ENCODE measurements at places on chromosomes 2 and 18.
A peak's percentile ranks its signal among the peaks of the same experiment; 100 is the strongest.

DNA sequence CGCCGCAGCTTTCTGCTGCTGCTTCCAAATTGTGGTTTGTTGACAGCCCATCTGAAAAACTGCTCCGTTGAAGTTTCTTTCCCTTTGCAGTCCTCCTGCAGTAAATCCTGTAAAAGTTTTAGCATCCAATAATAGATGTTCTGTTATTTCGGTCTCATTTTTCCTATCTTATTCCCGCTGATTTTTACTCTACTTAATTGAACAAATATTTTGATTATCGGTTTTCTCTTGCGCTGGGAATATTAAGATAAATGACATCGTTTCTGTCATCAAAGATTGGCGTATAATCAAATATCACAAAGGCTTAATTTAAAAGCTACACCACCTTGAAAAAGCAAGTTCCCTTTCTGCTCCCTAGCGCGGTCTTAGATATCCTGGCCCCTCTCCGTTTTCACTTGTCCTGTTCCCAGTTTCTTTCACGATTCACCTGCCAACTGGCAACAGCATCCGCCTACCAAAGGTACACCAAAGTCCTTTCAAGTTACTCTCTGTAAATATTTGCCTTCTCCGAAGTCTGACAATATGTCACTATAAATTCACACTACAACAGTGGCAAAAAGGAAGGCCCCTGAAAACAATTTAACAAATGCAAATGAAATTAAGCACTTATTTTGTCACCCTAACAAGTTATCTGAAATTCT lies 1.0 kb upstream of the STRN start:
- DNase-seq, result peak; percentile 16

DNA sequence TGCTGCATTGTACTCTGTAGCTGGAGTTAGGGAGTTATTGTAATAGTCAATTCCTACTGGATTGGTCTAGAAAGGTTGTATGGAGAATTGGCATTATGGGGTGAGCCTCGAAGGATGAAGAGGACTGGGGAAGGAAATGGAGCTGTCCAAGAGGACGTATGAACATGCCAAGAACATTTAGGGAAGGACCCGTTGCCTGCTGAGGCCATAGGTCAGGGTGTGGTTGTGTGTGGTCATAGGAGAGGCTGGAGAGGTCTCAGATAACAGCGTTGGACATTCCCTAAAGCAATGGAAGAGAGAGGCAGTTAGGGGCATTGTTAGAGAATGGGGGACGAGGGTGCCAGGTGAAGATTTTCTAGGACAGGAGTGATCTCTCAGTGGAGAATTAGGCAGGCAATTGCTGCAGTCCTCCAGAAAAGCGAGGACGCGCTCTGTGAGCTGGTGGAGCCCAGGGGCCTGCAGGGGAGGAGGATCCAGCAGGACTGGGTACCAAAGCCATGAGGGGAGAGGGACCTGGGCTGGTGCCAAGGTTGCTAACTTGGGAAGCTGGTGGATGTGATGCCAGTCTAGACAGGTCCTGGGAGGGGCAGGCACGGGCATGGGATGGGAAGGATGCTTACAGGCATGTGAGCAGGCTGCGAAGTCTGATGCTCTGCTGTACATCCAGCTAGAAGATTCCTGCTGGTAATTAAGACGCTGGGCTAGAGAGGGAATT lies 9.4 kb upstream of the PSD4 start:
- DNase-seq, result no peak

DNA sequence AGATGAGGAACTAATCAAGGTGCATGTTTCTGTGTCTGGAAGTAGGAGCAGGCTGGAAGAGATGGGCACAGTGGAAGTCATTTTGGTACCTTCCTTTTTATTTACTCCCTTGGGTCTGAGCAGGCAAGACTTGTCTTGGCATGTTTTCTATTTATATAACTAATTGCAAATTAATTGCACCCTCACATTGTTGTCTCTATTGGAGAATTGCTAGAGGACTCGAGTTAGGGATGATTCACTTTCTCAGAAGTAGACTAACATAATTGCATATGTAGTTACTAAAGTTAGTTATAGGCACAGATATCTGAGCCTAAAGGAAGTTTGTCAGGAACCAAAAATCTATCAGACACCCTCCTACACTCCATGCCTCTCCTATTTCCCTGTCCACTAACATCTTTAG lies 92.8 kb upstream of the NRP2 start:
- DNase-seq, result no peak

- DNase-seq, result no peak
These were observed 231.9 kb upstream of the MMADHC start for GRCh38 chr2:149819356-149819957.

DNA sequence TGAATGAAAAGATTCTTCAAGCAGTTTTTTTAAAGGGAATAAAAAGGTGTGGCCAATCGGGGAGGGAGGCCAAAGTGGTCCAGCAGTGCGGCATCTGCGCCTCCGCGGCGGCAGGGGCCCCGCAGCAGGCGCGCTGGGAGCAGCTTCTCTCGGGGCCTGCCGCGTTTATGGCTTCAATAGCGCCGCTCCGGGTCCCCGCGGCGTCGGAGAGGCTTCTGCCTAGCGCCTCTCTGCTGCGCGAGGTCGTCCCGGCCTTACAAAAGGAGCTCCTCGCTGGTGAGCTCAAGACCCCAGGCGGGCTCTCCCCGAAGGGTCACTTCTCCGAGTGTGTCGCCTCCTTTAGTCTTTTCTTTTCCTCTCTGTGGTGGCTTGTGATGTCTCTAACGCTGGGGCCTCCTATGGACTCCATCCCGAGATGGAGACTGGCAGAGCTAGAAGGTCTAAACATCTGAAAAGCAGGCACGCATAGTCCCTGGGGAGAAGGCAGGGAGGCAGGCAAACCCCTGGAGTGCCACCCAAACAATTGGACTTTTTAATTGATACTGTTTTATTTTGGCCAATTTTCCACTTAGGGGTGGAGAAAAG lies 67.1 kb downstream of the SUMO1 start:
- peak; percentile 38 for DNase-seq

DNA sequence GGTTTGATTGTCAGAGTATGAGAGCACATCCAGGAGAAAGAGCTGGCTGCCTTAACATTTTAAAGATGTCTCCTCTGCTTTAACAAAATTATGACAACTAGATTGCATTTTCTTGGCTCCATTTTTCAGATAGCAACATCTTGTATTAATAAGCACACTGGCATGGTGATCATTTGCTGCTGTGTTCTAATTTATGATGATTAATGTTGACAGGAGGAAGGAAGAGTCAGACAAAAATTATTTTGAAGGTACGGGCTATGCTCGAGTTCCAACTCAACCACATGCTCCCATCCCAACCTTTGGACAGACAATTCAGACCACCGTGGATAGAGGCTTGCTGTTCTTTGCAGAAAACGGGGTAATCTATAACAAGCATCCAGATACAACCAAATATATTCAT lies 98.2 kb upstream of the TTC39C start:
- DNase-seq, result no peak

- DNase-seq, result no peak
These were observed 11.2 kb downstream of the NABP1 start for GRCh38 chr2:191688934-191689695.

- peak; percentile 74 for DNase-seq
These were observed 535 bp downstream of the ATG4B start for GRCh38 chr2:241637795-241638660.

DNA sequence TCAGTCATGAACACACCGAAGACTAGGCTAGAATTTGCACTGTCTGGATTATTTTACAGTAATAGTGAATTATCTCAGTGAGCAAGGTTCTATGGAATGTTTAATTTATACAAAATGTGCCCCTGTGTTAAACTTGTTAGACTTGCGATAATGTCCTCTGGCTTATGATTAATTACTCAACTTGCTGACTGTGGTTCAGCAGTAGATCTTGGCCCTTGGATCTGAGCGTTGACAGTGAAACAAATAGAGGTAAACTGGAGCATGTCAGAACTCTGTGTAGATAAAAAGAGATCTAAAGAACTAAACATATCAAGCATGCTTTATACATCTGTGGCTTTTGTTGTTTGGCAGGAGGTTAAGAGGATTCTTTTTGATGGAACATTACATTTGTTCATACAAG lies 407.6 kb downstream of the DSEL start:
- DNase-seq, result no peak

DNA sequence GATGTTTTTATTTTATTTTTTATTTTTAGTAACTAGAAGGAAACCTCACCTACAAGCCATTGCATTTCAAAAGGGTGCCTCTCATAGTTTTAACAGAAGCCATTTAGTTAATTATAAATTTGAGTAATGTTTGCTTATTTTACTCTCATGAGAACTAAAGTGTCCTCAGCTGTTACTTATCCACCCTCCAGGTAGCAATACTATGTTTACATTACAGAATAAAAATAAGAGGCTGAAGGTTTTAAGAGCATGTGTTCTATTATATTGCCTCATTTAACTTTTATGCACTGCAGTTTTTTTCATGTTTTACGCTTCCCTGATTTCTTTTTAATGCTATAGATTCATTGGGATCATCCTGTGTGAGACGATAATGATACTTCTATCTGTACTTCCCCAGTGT lies 235.5 kb downstream of the THSD7B start:
- no peak for DNase-seq

- DNase-seq, result no peak
These were observed 215.8 kb upstream of the ITGA4 start for GRCh38 chr2:181241366-181241765.

- DNase-seq, result no peak
These were observed 20.7 kb downstream of the SLC19A3 start for GRCh38 chr2:227696990-227697679.

- no peak for DNase-seq
These were observed 26.8 kb downstream of the FAM178B start for GRCh38 chr2:96959406-96960110.

- peak; percentile 26 for DNase-seq
These were observed 7.3 kb downstream of the EMX1 start for GRCh38 chr2:72924353-72925240.

GRCh38 chr2:84175970-84176369 lies 283.1 kb downstream of the SUCLG1 start:
- no peak for DNase-seq

- DNase-seq, result no peak
These were observed 9.1 kb upstream of the HOXD4 start for GRCh38 chr2:176142281-176142680.

GRCh38 chr2:118880501-118880900 lies 33.1 kb upstream of the EN1 start:
- no peak for DNase-seq
